ENCODE measurements at places on chromosomes 7 and 10.

DNA sequence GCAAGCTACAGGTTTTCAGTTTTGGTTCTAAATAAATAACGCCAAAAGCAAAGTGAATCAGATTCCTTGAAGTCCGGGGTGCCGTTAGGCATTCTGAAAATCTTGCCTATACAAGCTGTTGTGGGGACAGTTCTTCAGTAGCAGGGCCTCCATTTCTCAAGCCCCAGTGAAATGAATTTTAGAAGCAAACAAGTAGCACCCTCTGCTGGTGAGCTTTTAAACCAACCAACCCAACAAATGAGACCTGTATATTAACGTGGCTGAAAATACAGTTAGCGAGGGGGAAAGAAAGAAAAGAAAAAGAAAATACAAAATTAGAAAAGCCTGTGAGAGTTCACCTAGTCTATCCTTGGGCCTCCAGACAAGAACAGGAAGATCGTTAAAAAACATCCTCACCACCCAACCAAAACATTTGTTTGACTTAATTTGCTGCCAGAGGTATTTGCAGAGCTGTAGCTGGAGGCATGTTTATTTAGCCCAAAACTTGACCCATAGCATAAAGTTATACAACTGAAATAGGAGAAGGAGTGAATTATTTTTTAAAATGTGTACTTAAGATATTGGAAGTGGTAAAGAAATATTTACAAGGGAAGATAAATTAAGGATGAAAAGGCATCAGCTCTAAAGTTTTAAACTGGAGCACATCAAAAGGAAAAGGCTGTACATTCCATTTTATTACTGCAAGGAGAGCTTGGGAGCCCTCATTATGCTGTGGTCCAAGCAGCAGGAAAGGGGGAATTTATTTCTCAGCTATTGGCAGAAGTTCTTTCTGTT lies 98.9 kb downstream of the DYNC1I1 start:
- DNase-seq: peak; percentile 65

DNA sequence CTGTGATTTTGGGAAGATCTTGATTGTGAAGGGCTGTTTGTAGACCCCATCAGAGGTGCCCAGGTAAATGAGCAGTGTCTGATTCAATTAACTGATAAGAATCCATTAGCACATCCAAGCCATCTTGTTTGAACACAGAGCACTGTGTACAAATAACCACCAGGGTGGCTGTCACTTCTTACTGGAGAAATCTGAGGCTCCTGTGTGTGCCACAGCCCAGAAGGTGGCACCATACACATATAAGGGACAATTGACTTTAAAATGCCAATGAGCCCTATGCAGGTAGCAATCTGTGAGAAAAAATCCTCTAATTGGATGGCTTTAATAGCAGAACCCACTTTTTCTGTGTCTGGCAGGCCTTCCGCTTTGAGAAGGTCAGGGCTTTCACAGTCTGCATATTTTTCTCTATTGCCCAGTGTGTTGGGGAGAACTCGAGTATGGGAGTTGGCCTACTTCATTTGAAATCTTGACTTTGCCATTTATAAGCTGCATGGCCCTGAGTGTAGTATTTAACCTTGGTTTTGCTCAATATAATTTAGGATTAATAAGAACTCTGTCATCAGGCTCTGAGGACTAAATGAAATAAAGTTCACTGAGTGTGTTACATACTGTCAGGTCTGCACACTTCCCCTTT lies 517.4 kb downstream of the CCSER2 start:
- no peak for DNase-seq

DNA sequence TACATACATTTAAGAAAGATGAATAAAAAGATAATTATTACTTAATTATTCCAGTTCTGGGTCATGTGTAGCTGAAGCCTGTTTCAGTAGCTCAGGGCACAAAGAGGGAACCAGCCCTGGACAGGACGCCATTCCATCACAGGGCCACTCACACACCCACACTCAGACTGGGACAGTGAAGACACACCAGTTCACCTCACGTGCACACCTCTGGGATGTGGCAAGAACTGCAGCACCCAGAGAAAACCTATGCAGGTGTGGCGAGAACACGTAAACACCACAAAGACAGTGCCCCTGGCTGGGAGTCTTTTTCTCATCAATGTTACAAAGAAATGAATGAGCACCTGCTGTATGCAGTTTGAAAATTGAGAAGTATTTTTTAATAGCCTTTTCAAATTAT lies 1.6 kb upstream of the IDI1 start:
- no peak for DNase-seq

DNA sequence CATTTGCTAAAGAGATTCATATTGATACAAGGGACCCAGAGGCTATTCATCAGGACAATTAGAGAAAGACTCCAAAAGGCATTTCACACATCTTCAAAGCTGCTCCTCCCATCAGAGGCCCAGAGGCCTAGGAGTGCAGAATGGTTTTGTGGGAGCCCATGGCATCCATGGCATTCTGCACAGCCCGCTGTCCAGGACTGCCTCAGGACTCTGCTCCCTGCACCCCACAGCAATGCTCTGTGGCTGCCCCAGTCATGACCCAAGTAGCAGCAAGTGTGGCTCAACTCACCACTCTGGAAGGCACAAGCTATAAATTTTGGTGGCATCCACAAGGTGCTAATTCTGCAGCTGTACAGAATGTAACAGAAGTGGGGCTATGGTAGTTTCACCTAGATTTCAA lies 38.5 kb downstream of the ZNF438 start:
- DNase-seq: no peak

DNA sequence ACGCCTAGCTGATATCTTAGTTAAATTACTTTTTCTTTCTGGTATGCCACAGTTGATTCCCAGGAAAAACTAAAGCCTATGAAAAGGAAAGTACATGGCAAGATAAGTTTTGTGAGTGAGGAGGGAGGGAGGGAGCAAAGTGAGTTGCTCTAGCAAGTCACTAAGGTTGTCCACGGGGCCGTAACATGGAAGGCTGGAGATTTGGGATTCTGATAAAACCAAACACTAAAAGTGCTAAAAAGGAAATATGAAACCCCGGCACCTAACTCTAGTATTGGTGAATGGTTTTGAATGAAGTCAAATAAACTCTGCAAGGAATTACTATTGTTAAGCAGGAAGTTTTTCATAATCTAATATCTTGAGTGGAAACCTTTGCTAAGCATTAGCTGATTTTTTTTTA lies 1.7 kb downstream of the AGR2 start:
- no peak for DNase-seq

- no peak for DNase-seq
Observed at GRCh38 chr10:121788115-121788514, 139.7 kb downstream of the ATE1 start.

DNA sequence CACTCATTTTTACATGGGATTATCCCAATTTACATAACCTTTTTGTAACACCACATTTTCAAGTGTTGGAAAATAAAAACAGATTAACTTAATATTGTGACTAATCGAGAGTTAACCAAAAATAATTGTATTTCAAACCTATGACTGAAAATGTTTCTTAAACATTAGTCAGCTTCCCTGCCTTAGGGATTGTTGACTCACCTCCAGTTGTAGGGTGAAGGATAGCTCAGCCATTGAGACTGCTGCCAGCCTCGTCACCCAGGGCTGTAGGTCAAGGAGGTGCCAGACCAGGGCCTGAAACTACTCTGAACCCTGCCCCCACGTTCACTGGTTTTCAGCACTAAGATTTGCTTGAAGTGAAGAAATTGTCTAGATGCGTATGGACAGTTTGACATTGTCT lies 351.2 kb downstream of the GFRA1 start:
- no peak for DNase-seq

DNA sequence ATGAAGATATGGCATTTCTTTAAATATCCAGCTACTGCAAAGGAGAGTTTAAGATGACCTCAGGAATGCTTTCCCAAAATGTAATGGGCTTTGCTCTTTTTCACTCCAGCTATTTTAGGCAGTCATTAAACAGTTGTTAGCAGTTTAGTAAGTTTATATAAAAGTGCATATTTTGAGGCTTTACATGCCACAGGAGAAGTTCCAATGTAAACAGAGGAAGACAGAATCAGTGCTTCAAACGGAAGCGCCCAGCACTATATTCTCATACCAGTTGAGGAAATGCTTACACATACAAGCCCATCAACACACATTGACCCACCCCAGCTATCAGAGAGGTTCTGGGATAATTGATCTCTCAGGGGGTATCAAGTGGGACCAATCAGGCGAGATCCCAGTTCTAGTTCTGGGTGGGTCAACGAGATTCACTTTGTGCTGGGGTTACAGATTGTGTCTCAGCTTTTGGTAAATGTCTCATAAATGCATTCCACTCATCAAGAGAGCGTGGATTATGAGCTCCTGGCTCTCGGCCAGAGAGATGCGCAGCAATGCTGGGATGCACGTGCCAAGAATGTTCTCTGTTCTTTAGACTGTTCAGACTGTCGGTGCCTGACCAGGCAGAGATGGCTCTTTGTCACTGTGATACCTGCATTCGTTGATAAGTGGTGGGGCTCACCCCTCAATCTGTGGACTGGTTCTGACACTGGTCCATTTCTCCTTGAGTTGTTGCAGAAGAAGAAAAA lies 55.0 kb downstream of the CACNB2 start:
- DNase-seq: peak; percentile 11

DNA sequence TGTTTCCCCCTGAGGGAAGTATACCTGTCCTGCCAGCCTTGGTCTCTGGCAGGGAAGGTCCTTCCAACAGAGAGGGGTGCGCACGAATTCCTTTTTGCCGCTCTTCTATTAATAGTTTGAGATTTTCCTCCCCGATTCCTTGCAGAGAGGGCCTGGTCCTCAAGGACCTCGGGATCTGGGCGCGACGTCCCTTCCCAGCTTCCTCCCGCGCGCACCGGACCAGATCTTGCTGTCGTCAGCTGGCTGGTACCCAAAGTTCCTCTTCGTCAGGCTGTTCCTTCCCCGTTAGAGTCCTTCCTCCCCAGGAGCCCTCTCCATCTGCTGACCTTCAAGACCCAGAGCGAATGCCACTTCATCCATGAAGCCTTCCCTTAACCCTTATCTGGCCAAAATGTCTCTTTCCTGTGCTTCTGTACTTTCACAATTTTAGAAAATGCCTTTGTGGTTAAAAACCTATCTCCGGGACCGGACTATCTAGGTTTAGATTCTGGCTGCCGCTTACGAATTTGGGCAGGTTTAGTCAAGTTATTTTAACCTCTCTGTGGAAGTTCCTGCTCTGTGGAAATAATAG lies 851 bp upstream of the GOT1 start:
- DNase-seq: peak; percentile 51

- DNase-seq: no peak
Observed at GRCh38 chr10:33153968-33154327, 180.5 kb downstream of the NRP1 start.

DNA sequence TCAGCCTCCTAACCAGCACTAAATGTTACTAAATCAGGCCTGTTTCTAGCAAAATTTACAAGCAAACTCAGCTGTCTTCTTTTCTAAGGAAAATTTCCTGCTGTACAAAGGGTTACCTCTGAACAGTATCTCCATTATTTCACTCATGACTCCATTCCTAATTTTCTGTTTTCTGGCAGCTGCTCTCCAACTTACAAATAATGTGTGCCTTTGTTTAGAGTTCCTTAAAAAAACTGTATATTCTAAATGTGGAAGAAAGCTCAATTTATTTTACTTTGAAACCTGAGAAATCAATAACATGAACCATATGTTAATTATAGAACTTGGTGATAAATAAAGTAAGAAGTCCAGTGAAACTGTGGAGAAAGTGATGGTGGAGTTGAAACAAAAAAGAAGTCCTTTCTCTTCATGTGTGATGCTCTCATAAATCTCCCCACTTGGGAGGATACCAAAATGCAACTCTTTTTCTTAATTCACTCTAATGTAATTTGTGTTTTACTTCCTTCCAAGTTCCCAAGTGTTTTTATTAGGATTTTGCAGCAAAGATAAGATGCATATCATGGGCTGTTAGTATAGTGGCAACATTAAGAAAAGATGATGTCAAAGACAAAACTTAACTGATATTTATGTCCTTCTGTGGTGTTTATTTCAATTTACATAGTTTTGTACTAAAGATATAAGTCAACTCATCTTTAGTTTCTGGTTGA lies 74.8 kb downstream of the CDK6 start:
- no peak for DNase-seq
